ENCODE measurements at places on chromosomes 6 and 20. TPM values are rescaled to one million over a fixed set of nuclear protein-coding genes. Genes with fewer than 3 reads are reported as not detected.

OR2B6 gene
- total RNA-seq = not detected

GRCh38 chr20:50278684-50279531 lies 88.3 kb downstream of the CEBPB start:
- DNase-seq = peak; percentile 81

DNA sequence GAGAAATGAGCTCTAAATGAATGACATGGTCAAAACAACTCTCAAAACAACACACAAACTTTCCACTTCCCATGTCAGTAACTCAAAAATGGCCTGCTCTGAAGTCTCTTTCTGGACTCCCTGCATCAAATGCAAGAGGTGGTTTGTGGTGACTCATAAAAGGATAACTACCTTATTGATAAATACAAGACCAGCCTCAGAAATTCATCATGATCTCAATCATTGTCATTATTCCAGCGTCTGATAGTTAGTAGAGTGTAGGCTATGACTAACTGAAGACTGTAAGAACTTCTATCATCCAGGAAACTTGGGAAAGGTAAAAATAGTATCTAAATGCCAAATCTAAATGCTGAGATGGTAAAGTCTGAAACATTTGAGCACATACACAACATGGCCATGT lies 369.4 kb downstream of the BMP2 start:
- no peak for DNase-seq

DNA sequence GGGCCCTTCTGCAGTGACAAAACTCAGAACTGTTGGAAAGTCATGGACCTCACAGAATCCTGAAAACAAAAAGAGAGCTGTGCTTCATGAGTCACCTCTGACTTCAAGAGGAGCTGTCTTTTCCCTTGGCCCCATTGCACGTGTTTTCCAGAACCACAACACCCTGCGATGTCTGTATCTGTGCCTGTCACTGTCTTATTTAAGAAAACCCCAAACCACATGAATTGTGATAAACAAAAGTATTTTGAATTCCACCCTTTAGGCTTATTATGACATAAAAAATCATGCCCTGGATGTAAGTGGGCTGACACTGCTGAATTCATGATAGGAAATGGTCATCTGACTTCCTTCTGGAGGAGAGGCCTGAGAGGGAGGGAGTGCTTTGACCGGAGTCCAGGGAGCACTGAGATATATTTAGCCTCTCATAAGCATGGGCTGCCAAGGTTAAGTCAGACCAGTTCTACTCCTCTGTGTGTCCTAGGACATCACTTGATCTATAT lies 96.4 kb upstream of the DUSP22 start:
- DNase-seq = peak; percentile 71

- peak; percentile 36 for DNase-seq
Measured at GRCh38 chr6:45423824-45424450, 46.2 kb upstream of the SUPT3H start.

DNA sequence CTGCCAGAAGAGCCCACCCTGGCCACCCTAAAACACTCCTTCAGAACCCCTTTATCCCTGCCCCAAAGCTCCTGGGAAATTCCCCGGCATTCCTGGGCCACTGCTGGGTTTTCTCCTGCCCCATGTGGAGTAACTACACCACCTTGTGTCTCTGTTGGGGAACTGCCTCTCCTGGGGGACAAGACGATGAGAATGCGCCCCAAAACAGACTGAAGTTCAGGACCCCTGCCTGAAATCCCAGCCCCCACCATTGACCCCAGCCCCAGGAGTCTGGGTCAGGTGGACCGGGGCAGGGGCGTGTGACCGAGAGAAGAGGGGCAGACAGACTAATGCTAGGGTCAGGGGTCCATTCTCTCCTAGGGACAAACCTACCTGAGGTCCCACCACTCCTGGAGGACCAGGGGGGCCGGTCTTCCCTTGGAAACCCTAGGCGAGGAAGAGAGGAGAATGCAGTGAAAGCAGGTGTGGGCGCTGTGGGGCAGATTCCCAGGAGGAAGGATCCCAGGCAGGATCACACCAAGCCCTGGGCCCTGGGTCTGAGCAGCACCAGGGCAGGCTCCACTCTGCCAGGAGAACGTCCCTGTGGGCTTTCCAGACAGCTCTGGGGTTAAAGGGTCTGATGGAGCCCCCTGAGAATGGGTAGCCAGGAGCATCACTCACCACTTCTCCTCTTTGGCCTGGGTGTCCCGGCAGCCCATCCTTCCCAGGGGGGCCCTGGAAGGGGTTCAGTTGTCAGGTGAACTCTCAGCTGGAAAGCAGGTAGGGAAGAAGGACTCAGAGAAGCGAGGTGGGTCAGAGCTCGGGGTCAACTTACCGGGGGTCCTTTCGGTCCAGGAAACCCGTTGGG lies 19.4 kb downstream of the COL11A2 start:
- DNase-seq = no peak

All from stomach (tissue), 19 donors.